Stimulated activated CD4-positive, alpha-beta T cell treated with anti-CD3 and anti-CD28 coated beads, Interleukin-12 subunit alpha, Interleukin-12 subunit beta, amount 100 ng/mL, for 24 hours (primary cell): ENCODE measurements at places on chromosomes 2 and 18.
A peak's percentile ranks its signal among the peaks of the same experiment; 100 is the strongest.

DNA sequence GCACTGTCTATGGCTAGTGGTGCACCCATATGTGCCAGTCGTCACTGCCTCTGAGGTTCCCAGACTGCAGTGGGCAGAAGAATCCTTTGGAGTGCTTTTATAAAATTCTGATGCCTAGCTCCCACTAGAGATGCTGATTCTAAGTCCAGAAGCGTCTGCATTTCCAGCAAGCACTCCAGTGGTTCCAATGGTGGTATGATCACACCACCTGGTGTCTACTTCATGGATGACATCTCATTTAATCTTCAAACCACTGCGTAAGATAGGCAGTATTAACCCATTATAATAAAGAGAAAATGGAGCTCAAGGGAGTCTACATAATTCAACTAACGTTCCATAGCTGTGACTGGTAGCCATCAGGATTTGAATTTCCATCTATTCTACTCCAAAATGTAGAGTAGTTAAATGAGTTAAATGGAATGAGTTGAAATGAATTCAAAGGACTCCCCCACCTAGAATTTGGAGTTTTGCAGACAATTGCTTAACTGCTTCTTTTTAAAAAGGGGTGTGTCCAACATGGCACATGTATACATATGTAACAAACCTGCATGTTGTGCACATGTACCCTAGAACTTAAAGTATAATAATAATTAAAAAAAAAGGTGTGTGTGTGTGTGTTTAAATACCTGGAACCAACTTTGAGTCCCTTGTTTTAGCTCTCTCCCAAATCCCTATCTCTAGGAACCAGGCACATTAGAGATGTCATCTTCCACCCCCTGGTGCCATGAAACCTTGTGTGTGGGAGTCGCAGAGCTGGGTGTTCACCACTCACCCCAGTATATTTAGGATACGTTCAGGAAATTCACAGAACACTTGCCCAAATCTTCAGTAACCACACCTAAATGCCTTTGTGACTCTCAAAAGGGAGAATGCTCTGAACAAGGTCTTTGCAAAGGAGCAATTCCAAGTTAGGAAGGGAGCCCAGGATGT is 14.1 kb downstream of the LAMA3 start:
- DNase-seq: no peak

DNA sequence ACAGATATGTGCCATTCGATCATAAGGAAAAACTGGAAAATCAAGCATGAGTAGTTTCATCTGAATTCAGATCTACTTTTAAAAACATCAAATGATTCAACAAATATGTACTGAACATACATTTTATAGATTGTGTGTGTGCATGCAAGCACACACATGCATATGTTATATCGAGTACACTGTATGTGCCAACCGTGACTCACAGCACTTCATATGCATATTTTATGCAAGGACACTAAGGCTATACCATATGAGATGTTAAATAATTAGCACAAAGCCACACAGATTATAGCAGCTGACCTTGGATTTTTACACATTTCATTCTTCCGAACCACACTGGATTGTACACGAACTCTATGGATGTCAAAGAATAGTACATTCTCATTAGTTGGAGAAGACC is 161.2 kb downstream of the DNAH7 start:
- DNase-seq: no peak

- no peak for DNase-seq
These were observed 119.5 kb upstream of the PXDN start for GRCh38 chr2:1863861-1864260.

GRCh38 chr18:32122039-32122438 is 30.4 kb downstream of the RNF138 start:
- no peak for DNase-seq

DNA sequence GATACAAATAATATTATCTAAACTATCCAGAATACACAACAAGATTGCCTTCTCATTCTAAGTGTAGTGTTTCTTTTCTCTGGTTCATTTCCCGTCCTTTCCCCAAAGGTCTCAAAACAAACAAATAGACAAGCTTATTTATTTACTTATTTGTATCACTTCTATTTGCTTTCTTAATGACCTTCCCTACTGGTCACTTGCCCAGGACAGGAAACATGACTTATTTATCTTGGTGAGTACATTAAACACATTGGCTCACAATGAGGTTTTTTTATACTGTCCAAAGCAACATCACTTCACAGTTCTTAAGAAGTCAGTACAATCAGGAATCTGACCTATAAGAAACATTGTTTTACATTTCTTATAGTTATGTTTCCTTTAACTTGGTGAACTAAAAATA is 123.3 kb upstream of the KYNU start:
- DNase-seq: no peak

DNA sequence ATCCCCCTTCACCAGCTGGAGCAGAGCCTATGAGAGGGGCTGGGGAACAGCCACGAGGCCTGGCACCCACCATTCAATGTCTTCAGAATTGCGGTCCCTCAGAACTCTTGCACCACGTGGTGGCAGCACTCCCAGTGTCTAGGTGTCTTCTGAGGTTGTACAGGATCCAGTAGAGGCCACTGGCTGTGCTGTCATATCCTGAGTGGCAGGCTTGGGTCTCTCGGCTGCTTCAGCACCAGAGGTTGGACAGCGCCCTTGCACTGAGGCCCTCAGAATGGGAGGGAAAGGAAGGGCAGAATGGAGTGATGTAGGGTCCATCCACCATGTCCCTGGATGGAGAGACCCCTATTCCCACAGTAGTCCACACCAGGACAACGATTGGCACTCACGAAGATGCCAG is 112.0 kb upstream of the TEKT4 start:
- DNase-seq: no peak

DNA sequence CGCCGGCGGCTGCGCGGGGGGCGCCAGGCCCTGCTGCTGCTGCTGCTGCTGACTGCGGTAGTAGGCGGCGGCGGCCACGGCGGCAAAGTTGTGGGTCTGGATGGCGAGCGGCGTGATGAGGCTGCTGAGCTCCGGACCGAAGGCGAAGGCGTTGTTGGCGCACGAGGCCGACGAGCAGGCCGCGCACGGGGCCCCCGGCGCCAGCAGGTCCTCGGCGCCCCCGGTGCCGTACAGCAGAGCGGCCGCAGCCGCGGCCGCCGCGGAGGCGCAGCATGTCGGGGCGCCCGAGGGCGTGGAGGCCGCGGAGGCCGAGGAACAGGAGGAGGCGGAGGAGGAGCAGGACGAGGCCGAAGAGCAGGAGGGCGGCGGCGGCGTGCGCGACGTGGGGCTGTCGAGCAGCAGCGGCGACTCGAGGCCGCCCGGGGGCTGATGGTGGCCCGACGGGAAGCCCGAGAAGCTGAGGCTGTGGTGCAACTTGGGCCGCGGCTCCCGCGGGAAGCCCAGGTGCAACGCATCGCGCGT is 1.8 kb downstream of the ZFP36L2 start:
- peak; percentile 28 for DNase-seq

DNA sequence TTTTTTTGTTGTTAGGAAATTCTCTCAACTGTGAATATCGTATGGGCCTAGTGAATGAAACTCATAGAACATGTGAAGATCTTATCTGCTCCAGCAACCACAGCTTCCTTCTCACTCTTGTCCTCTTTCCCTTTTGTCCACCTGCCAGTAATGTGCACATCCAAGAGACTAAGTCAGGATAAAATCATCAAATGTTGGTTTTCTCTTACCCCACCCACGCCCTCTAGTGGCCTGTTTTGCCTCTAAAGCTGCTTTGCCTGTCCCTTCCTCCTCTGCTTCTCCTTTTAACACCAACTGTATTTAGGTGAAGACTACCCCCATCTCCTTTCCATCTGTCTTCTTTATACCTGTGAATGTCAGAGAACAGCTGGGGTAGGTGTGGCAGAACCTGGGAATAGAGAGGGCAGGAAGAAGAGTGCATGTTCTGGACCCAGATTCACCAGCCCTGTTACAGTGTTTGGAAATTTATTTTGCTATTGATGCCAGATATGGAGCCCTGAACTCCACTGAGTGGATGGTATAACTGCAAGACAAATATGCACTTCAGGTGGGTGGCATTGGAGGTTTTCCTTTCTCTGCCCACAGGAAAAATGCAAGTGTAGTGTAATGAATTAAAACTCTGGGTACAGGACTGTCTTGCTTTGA is 8.4 kb upstream of the MGAT5 start:
- peak; percentile 77 for DNase-seq

- no peak for DNase-seq
These were observed 983.0 kb upstream of the SLC39A10 start for GRCh38 chr2:194674043-194674442.

GRCh38 chr2:60947056-60947455 is 65.7 kb downstream of the REL start:
- DNase-seq: no peak

DNA sequence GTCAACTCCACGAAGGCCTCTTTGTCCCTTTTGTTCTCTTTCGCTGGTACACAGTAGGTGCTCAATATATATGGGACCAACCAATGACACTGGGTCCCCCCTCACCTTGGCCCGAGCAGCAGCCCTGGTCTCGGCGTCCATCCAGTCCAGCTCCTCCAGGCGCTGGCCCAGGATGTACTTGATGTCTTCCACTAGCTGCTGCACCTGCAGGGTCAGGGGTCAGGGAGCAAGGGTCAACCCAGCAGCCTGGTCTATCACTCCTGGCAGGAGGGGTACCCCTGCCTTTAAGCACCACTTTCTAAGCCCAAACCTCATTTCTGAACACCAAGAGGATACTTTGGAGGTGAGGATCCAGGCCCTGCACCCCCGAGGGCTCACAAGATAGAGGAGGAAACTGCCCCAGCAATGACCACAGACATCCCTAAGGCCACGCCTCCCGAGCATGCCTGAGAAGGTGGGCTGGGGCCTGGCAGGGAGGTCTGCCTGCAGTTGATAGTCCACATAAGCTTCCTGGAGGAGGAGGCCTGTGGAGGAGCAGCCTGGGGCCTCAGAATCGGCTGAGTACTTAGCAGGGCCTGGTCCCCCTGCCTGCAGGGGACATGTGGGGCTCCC is 4.2 kb downstream of the ECEL1 start:
- no peak for DNase-seq
